Liver (tissue), 10 donors: ENCODE measurements at places on chromosomes 2 and 18.

DNA sequence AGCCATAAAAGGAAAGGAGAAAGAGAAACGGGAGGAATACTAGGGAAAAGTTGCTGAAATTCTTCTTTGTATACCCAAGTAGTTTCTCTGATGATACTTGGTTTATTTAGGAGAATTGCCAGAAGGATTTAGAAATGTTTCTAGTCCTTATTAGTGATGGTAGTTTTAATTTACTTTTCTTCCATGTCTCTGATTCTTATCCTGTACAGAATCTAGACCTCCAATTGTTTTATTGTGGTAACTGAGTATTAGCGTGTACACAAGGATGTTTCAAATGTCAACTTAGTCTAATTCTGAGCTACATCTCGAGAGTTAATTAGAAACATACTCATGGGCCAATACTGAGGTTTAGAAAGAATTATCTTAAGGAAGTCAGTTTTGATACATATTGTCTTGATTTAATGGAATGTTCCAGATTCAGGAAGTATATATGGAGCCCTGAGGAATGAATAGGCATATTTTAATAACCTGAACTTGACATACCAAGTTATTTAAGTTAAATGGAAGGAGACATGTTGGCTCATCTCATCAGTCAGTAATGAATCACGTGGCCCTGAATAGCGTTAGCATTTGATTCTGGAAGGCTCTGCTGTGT, 219.6 kb downstream of the LTBP1 start:
- no peaks in the 10 kb centered on the region for H3K4me1 ChIP-seq
- no peak overlapping the region for H3K4me3 ChIP-seq
- no peak overlapping the region for H3K27ac ChIP-seq
- no peaks in the 10 kb centered on the region for H3K36me3 ChIP-seq

DNA sequence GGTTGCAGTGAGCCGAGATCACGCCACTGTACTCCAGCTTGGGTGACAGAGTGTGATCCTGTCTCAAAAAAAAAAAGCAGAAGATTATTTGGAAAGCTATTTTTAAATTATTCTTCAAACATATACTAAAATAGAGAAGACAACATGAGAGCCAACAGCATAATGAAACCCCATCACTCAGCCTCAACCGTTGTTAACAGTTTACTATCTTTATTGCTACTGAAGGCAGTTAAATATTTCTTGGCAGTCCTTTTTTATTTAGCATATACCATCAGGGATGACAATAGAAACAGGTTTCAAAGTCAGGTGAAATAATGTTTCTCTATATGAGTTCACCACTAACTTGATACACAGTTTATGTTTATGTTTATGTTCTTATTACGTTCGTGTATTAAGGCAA, 157.2 kb downstream of the NEDD4L start:
- no peak overlapping the region for H3K27ac ChIP-seq
- no peak for DNase-seq
- no peaks in the 10 kb centered on the region for H3K4me1 ChIP-seq
- no peaks in the 10 kb centered on the region for H3K36me3 ChIP-seq
- H3K27me3 ChIP-seq: no peaks in the 10 kb centered on the region

DNA sequence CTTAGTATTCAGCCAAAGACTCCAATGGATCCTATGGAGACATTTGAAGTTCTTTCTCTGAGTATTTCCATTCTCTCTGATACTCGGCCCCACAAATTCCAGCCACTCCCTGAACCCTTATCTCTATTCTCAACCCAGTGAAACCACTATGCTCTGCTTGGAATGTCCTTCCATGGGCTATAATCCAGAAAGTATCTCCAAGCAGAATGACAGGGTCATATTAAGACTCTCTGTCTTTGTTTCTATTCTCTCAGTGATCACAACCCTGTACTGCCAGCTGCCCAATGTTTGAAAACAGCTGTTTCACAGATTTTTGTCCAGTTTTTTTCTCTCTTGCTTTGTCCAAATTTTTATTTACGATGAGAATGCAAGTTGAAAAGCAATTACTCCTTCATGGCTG, 21.9 kb downstream of the CHMP3 start:
- no peak overlapping the region for H3K4me3 ChIP-seq
- no peak overlapping the region for H3K27ac ChIP-seq
- H3K36me3 ChIP-seq: no peaks in the 10 kb centered on the region
- DNase-seq: no peak
- H3K4me1 ChIP-seq: no peaks in the 10 kb centered on the region

DNA sequence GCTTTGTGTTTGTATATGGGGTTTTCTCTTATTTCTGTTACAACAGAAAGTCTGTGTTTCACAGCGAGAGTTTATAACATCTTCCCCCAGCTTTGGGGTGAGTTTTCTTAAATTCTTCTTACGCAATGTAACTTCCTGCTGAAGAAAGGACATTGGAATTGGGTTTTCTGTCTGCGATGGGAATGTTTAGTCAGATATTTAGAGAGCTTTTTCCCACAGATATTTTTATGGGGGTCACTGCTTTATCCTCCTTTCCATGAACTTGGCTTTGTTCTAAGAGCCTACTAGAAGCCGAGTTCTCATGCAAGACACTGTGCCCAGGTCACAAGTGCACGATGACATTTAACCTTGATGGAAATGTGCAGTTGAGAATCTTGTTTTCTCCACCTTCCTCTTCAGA, 22.1 kb downstream of the B3GNT2 start:
- DNase-seq: no peak
- H3K4me3 ChIP-seq: no peak overlapping the region
- peak overlapping the region; percentile 20 for H3K27ac ChIP-seq
- H3K4me1 ChIP-seq: peaks cover 7% of the 10 kb centered on the region
- peaks cover 1% of the 10 kb centered on the region for H3K36me3 ChIP-seq
